Left lung (tissue), 14 donors: ENCODE measurements at places on chromosomes 5 and 9. TPM values are rescaled to one million over a fixed set of nuclear protein-coding genes. Genes with fewer than 3 reads are reported as not detected.

The OGN gene
- 88.9 TPM for polyA plus RNA-seq

The PCDHGA6 gene
- 5.3 TPM for polyA plus RNA-seq

The FGFR4 gene
- polyA plus RNA-seq: 218 TPM

The SNAPC3 gene
- polyA plus RNA-seq: 59.7 TPM

DNA sequence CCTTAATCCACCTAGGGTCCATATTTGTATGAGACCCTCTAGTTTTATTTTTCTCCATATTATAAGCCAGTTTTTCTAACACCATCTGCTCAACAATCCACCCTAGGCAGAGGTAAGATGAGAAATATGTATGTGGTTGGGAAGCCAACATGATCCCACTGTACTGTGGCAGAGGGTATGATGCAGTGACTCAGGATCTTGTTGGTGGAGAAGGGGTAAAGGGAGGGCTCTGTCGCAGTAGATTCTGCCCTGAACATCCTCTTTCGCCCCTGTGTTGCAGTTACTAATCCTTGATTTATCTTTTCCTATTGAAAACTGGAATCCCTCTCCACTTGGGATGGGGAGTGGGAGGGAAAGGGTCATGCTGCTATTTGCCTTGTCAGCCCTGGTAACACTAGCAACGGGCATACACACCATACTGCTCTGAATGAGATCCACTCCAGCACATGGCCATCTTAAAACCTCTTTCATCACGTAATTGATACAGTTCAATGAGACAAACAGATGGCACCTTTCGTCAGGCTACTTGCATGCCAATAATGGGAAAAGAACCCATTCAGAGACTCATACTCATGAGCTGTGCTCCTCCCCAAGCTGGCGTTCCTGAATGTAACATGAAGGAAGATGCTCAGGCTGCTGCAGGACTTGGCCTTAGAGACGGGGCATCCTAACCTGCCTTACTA is 63.0 kb downstream of the ADAMTS12 start:
- no peak for DNase-seq
